ENCODE measurements at places on chromosomes 16 and 17.

- DNase-seq: no peak
These were observed 17.8 kb downstream of the NAGPA start for GRCh38 chr16:5015887-5016286.

GRCh38 chr16:4859190-4859899 lies 12.1 kb downstream of the UBN1 start:
- DNase-seq: peak; percentile 64

DNA sequence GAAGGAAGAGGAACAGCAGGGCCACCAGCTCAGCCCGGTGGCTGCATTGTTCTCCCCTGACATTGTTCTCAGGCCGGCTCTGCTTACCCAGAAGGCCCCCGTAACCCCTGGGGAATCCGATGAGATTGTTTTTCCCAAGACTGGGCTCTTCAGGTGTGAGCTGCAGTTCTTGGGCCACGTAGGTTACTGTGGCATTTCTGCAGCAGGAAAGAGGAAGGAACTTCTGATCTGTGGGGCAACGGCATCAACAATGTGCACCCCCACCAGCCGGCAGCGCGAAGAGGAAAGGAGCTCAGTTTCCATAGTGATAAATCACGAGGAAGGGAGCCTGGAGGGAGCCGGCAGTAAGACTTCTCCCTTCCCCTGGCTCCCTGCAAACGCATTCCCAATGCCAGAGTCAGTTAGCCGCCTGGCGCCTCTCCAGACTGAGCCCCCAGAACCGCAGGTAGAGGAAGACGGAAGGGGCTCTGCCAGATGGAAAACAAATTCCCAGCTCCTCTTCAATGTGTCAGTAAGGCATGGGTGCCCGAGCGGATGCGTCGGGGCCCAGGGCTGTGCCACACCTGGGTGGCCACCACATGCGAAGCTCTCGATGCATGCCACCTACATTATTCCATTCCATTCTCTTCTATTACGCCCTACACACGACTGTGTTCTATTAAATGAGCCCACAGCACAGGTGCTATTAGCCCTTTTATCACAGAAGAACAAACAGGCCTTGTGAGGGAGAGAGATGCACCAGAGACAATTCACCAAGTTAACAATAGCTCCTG lies 21.5 kb upstream of the PECAM1 start:
- no peak for DNase-seq

- DNase-seq: no peak
These were observed 5.4 kb downstream of the HAGHL start for GRCh38 chr16:732332-732731.

DNA sequence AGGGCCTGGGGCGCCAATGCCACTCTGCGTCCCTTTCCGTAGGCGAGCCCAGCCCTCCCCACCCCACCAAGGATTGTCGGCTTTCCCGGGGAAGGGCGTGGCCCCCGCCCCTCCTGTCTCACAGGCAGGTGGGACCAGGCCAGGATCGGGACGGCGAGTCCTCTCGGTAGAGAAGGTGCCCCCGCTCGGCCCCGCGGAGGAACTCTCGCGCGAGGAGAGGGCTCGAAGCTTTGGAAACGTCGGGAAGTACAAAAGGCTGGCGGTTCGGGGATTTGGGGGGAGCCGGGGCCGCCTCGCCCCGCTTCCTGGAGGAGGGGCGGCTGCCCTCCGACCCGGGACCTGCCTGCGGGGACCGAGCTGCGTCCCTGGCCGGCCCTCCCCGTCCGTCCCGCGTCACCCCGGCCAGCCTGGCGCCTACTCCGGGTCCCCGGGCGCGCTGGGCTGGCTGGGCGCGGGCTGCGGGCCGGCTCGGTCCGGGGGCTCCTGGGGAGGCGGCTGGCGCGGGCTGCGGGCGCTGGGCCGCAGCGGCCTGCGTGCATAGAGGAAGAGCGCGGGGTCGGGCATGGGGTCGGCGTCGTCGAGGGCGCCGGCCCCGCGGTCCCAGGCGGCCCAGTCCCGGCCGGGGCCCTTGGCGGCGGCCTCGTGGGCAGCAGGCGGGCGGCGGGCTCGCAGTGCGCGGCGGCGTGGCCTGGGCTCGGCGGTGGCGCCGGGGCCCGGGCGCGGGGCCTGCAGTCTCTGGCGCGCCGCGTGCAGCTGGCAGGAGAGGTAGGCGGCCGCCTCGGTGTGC lies 12.6 kb upstream of the CLUH start:
- peak; percentile 46 for DNase-seq

GRCh38 chr17:47636273-47637030 lies 13.3 kb upstream of the KPNB1 start:
- DNase-seq: no peak

GRCh38 chr16:23145608-23146007 lies 3.6 kb downstream of the USP31 start:
- peak; percentile 77 for DNase-seq

Data from PC-3 (cell line).